ENCODE measurements at places on chromosomes 1 and 21.

- DNase-seq, result no peak
These were observed 57.2 kb downstream of the TNN start for GRCh38 chr1:175124861-175125260.

GRCh38 chr1:88897070-88897730 is 5.8 kb upstream of the GTF2B start:
- DNase-seq, result no peak

DNA sequence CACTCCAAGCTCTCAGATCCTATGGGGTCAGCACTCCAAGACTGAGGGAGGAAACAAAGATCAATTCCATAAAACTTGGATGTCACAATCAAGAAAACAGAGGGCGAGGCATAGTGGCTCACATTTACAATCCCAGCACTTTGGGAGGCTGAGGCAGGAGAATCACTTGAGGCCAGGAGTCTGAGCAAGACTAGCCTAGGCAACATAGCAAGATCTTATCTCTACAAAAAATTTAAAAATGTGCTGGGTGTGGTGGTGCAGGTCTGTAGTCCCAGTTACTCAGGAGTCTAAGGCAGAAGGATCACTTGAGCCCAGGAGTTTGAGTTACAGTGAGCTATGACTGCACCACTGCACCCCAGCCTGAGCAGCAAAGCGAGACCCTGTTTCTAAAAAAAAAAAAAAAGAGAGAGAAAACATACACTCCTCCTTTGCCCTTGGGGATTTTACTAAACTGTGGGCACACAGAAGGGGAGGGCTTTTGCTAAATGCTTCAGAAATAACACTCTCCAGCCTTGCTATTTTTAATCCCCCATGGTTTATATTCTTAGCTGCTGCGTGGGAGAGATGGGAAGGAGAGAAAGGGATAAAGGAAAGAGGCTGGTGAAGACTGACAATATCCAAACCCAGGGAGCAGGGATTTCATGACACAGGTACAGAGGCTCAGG is 18.1 kb downstream of the ARHGEF2 start:
- DNase-seq, result no peak

DNA sequence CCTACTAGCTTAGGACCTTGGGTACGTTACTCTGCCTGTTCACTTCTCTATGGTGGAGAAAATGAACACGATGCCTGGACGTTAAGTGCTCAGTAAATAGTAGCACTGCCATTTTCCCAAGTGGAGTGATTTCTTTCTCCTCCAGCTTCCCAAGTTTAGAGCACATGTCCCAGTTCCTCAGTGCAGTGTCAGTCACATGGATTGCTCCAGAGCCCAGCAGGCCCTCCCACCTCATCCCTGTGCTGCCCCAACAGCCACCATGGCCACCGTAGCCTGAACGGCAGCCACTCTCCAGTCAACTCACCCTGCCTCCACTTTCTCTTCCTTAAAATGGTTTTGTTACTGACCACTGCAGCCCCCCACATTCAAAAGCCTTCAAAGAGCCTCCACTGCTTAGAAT is 8.5 kb downstream of the STMN1 start:
- DNase-seq, result no peak

DNA sequence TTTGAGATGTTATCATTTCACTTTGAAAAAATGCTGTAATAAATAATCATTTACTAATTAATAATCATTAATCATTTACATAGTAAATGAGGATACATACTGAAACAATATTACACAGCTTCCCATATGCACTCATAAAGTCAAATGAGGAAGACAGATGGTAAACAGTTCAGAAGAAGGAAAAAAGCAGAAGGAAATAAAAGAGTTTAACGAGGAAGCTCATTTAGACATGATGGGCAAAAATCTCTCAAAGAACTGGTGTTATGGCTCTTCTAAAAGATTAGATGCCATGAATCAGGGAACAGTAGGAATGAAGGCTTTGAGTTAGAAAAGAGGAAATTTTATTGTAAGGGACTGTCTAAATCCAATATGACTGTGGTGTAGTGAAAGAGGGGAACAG is 347.6 kb downstream of the PTPRC start:
- DNase-seq, result no peak

- DNase-seq, result no peak
These were observed 51.1 kb downstream of the ODF2L start for GRCh38 chr1:86345042-86345441.

- no peak for DNase-seq
These were observed 301.9 kb upstream of the RUNX1 start for GRCh38 chr21:35350965-35351364.

- DNase-seq, result no peak
These were observed 46.0 kb upstream of the EDARADD start for GRCh38 chr1:236348071-236348470.

DNA sequence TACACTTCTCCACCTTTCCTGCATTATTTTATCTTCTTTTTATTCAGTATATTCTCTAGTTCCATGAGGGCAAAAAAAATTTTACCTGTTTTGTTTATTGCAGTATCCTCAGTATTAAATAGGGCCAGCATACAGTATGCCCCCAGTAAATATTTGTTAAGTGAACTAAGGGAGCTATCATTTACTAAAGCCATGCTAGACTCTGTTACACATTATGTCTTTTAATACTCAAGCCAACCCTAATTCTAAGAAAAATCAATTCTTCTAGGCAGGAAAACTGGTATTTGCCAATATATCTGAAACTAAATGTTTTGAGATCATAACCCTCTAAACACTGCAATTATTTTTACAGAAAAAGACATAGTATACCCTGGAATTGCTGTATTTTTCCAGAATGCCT is 18.3 kb downstream of the TMEM50A start:
- no peak for DNase-seq

DNA sequence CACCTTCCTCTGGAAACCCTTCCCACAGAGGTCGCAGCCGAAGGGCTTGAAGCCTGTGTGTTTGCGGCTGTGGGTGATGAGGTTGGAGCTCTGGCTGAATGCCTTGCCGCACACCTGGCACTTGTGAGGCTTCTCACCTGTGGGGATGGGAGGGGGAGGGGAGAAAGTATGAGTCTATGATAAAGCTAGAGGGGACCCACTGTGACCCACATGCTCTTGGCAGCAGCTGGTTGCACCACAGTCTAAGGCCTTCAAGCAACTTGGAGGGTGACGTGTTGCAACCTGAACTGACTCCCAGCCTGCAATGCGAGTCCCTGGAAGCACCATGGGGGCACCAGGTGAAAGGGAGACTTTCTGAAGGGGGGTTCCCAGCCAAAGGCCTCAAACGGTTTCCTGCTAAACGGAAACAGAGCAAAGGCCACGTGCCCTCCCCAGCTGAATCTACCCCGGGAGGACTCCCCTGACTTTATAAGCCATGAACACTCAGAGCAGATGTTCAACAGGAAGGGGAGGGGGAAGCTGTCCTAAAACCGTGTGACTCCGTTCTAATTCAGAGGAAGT is 10.6 kb downstream of the GFI1 start:
- DNase-seq, result no peak

DNA sequence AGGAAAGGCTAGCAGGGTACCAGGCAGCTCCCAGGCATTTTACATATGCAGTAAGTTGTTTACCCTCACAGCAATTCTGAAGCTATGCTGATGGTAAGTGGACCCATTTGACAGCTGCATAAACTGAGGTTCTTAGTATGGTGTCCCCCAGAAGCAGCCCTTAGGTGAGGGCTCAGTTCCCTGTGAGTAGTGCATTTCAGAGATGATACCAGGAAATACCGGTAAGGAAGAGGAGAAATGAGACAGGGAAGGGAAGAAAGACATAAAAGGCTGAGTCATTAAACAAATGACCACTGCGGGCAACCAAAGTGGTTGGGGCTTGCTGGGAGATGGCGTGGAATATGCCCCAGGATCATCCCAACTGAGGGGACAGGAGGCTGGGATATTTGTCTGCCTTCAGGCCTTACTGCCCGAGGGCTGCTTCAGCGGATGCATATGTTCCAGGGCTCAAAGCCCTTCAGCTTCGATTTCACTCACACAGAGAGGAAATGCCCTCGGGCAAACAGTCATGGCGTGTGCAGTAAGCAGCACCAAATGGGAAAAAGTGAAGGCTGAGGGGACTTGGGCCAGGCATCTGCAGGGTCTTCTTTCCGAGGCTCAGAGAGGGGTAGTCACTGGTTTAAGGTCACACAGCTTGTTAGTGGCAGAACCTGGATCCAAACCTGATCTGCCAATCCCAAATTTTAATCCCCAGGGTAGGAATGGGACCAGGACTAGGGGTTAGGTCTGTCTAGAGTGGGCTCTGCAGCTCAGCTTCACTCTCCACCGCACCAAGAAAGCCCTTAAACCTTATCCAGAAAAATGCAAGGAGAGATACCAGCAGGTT is 133.7 kb upstream of the RUNX3 start:
- no peak for DNase-seq

- peak; percentile 51 for DNase-seq
These were observed 38.5 kb downstream of the MSTO1 start for GRCh38 chr1:155648207-155649147.

DNA sequence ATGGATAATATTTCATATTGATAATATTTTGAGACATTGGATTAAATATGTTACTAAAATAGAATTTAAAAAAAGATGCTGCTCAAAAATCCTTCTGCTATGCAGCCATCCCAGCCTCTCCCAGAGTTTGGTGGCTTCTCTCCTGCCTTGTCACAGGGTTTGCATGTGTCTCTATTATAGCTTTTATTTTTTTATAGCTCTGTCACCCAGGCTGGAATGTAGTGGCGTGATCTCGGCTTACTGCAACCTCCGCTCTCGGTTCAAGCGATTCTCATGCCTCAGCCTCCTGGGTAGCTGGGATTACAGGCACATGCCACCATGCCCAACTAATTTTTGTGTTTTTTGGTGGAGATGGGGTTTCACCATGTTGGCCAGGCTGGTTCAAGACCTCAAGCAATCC is 50.7 kb upstream of the ID3 start:
- DNase-seq, result no peak

- DNase-seq, result no peak
These were observed 285.4 kb downstream of the SMYD3 start for GRCh38 chr1:246221485-246222255.

- DNase-seq, result no peak
These were observed 897.5 kb downstream of the TTLL7 start for GRCh38 chr1:83101406-83101805.

DNA sequence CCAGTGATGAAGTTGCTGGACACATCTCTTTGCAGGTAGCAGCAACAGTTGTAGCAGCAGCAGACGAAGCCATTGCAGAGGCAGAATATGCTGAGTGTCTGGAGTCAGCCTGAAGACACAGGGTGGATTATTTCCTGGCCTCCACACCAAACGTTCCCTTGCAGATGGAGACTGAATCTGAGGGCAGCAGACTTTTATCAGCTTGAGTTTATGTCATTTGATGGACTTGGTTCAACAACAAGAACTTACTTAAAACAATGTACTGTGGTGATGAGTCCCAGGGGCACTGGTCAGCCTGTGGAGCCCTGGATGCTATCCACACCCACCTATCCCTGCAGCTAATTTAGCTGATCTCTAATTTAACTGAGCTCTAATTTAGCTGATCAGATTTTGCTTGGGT is 17.1 kb upstream of the MPZL1 start:
- DNase-seq, result no peak

DNA sequence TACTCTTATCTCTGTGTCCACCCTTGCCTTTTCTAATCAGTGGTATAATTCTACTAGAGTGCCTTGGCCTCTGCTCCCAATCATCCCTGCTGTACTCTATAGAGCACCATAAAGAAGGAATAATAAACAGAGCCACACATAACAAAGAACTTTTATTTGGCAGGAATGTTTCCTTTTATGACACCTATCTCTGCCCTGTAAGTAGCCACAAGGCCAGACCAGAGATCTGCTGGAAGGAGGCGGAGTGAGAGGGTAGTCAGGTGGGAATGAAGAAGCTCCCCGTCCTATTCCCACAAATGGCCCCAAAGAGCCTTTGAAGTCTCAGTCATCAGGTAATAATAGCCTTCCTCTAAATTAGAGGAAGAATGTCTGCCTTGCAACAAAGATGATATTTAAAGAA is 32.7 kb downstream of the WLS start:
- DNase-seq, result no peak

GRCh38 chr1:6222636-6223035 is 13.1 kb downstream of the ICMT start:
- DNase-seq, result no peak

- DNase-seq, result no peak
These were observed 792.8 kb downstream of the USP25 start for GRCh38 chr21:16522548-16522947.

- DNase-seq, result peak; percentile 57
These were observed 725 bp downstream of the SLC25A33 start for GRCh38 chr1:9539829-9540550.

DNA sequence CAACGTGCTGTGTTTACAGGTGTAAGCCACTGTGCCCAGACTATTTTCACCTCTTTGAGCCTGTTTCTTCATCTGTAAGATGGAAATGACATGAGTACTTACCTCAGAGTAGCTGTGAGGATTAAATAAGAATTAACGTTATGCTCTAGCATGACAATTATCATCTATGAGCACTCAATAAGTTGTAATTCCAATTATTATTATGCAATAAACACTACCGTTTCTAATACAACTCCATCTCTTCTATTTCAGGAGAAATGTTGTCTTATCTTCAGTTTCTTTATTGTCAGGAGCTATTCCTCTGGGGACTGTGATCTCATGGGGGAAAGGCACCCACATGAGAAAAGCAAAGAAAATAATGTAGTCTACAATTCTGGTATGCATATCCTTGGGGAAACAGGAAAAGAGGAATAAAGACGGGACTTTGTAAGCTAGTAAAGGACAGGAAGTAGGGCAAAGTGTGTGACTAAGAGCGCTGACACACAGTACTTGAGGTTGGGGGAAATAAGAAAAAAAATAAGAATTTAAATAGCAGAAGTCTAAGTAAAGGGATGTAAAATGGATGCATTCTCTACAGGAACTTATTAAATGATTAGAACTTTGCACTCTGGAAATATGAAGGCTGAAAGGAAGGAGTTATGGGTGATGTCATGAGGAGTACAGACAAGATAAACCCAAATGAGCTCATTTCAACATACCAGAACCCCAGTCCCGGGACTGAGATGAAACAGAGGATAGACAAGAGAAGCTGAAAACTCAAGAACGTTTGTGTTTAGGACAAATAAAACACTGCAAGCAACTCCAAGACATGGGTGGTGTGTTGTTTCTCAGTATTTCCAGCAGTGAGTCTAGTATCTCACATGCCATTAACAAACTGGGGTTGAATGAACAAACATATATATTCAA is 9.8 kb downstream of the PHC2 start:
- DNase-seq, result no peak

GRCh38 chr1:151537112-151537511 is 3.0 kb upstream of the TUFT1 start:
- DNase-seq, result no peak

DNA sequence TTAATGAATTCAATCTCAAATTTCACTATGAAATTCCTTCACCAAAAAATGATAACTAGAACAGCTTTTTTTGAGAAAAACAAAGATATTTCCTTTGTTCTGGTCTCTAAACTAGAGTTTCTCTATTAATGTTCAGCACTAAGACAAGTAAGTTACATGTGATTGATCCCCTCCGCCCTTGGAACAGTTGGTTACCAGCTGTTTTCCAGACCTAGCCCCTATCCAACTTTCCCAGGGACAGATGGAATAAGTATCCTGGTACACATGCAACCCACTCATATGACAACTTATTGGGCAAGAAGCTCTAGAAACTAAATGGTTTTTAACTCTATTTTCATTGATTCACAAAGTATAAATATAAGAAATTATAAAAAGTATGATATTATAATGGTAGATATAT is 140.4 kb downstream of the COP1 start:
- no peak for DNase-seq
